AG04450 (cell line): ENCODE measurements at places on chromosomes 5 and 9.

- no peak for DNase-seq
Observed at GRCh38 chr9:3492214-3492613, 33.6 kb downstream of the RFX3 start.

GRCh38 chr9:13674926-13675637 lies 395.6 kb upstream of the MPDZ start:
- no peak for DNase-seq

DNA sequence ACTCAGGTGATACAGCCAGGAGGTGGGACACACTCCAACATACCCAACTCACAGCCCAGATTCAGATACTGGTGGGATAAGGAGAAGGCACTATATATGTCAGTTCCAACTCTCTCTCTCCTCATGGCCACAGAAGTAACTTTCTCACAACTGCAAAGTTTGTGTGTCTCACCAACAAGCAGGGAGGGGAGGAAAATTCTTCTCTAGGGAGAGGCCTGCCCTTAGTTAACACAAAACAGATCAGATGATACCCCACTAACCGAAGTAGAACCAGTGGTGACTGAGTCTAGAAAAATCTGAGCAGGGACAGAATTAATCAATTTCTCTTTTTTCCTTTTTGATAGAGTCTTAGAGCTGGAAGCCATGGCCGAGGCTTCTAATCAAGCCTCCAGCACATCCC lies 133.1 kb downstream of the ADAMTS12 start:
- no peak for DNase-seq

DNA sequence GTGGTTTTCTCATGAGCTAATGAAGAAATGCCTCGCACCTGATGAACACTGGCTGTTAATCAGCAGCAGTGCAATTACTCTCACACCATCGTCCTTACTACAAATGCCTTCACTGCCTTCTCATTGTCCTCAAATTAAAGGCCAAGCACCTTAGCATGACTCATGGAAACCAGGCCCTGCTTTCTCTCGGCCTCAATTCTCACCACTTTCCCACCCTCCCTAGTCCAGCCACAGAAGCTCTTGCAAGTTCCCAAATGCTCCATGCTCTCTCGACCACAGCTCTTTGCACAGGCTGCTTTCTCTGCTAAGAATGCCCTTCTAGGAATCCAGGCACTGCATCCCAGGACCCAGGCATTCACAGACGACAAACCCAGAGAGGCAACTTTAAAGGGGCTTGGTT lies 94.6 kb upstream of the KLF4 start:
- no peak for DNase-seq

GRCh38 chr9:77770340-77770739 lies 122.2 kb upstream of the GNA14 start:
- no peak for DNase-seq

- no peak for DNase-seq
Observed at GRCh38 chr5:106195679-106196474, 1474.9 kb downstream of the EFNA5 start.

- DNase-seq, result no peak
Observed at GRCh38 chr9:14179449-14179848, 134.5 kb downstream of the NFIB start.

GRCh38 chr9:69206047-69206446 lies 32.0 kb downstream of the TJP2 start:
- DNase-seq, result no peak

DNA sequence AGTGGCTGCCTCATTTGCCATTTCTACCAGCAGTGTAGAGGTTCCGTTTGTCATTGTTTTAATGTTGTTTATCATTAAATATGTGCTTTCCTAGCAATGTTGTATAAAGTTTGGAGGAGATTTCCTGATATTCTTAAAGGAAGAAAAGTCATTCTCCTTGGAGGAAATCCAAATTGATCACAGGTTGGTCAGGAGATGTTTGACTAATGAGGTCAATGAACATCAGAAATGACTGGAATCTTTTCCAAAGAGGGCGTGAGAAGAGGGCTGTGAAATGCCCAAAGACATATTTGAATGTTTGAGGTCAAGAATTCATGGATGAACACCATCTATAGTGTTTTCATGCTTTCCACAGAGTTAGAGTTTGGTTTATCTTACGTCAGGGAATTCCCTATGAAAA lies 471.3 kb downstream of the MAT2B start:
- no peak for DNase-seq

GRCh38 chr5:6633469-6634245 lies 417 bp downstream of the SRD5A1 start:
- DNase-seq, result no peak

GRCh38 chr5:78492650-78493049 lies 132.2 kb downstream of the SCAMP1 start:
- no peak for DNase-seq

- no peak for DNase-seq
Observed at GRCh38 chr5:396531-396961, 46.4 kb upstream of the EXOC3 start.

DNA sequence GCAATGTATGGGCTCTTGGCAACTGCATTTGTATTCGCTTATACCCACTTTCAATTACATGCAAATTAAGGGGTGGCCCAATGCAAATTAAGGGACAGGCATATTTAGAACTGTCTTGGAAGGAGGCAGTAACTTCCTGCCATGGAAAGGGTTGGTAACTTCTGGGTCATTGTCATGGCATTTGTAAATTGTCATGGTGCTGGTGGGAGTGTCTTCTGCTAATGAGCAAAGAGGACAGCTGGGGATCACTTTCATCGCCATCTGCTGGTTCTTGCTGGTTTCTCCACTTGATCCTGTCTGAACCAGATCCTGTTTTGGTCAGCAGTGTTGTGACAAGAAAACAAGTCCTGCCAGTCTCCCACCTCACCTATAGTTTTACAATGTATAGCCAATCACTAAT lies 23.3 kb upstream of the UGT3A2 start:
- no peak for DNase-seq

GRCh38 chr9:99052815-99053715 lies 51.8 kb upstream of the TGFBR1 start:
- no peak for DNase-seq

DNA sequence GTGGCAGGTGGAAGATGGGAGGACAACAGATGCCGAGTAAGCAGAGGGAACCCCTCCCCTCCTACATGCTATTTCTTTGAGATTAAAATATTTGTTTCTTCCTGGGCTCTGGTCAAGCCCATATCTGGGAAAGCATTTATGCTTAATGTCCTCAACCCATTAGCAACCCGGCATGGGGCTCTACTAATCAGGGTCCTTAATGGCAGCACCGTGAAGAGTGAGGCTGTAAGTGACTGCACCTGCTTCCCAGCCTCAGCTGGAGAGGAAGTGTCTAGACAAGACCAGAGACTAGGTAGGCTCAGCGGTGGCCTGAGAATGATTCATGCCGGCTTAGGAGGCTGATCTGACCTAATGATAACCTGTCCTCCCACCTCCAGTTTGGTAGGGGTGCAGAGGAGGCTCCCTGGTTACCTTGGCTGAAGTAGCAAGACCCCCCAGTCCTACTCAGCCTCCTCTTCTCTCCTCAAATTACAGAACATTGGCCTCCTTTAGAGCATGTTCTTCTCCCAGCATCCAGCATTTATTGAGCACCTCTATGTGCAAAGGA lies 61.3 kb upstream of the HSPA9 start:
- no peak for DNase-seq

DNA sequence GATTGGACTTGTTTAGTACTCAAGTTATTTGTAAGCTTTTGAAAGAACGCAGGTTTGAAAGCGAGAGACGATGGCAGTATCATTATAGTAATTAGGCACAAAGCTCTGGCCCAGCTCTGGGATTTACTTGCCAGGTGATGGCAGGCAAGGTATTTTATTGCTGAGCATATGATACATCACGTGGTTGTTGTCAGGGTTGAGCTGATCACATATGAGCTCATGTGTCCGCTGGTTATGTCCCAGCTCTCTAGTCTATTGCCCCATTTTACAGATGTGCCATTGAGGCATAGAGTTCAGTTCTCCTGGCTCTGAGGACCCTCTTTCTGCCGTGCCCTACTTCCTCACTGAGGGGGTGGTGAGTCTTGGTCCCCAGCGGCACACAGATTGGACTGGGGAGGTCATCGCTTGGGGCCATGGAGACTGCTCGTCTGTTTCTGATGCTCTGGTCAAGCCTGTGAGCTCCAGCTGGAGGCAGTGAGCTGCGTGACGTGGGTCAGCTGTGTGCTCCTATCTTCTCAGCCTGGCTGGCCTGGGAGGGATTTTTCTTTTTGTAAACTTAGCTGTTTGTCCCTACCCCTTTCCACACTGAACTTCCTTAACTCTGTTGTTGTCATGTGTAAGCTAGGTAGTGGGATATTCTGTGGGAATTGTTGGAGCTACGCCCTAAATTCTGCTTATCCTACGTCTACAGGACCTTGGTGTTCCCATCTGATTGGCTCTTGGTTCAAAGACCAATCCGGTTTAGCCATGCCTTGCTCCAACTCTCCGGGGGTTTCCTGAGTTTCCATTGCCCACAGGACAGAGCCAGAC lies 2.2 kb downstream of the NXNL2 start:
- no peak for DNase-seq
